ENCODE measurements at places on chromosomes 1 and 21.

GRCh38 chr1:29934255-29934772 is 698.0 kb downstream of the PTPRU start:
- no peak for DNase-seq

DNA sequence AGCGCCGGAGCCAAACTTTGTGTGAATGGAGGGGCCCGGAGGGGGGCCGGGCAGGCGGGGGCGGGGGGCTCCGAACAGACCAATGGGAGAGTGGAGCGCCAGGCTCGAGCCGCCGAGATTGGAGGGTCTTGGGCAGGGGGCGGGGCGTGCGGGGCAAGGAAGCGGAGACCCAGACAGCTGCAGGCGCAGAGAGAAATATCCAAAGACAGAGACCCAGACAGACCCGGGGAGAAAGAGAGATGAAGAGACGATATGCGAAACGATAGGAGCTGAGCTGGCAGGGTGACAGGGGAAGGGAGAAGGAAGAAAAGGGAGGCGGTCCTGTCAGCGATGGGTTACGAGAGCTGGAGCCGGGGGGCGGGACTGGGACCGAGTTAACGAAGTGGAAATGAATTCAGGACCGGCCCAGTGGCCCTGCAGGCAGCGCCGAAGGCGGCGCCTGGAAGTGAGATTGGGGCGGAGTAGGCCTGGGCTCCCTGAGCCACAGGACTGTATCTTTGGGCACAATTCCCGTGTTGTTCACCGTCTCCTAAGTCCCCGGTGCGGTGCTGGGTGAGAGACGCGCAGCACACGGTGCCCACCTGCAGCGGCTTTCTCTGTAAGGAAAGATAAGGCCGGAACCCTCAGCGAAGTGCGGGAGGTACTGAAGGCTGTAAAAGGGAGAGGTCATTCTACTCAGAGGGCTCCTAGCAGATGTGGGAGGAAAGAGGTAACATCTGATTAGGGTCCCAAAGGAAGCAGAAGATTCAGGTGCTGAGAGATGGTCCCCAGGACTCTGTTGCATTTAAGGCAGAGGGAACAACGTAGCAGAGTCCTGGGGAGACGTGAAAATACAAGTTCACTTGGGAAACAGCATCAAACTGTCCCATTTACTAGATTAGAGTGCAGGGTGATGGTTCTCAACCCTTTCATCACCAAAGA is 543 bp upstream of the KCNJ10 start:
- DNase-seq = peak; percentile 33

DNA sequence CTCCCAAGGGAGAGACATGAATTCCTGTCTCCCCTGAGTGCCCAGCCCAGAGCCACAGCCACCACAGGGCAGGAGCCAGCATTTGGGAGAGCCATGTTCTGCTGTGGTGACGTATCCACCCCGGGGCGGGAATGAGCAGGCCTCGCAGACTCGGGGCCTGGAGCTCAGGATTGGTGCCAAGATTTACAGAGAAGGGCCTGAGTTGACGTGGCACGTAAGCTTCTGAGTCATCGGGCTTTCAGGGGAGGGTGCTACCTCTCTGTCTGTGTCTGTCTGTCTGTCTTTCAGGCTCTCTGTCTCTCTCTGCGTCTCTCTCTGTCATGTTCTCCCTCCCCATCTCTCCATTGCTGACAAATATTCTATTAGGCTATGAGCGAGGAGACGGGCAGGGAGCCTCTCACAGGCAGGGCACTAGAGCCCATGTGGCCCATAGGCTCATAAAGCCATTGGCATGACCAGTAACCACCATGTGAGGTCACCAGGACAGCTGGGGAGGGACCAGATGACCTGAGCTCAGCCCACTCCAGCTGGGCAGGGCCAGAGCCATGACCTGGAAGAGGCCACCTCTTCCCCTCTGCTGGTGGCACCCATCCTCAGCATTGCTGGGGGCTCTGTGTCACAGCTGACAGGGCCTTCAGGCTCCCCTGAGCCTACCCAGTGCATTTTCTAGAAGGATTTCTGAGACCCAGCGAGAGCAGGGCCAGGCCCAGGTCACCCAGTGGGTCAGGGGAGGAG is 300.0 kb upstream of the VAMP3 start:
- DNase-seq = no peak

GRCh38 chr1:55445416-55445815 is 230.3 kb upstream of the USP24 start:
- DNase-seq = no peak

GRCh38 chr1:109084563-109085517 is 5.7 kb upstream of the TMEM167B start:
- DNase-seq = no peak

DNA sequence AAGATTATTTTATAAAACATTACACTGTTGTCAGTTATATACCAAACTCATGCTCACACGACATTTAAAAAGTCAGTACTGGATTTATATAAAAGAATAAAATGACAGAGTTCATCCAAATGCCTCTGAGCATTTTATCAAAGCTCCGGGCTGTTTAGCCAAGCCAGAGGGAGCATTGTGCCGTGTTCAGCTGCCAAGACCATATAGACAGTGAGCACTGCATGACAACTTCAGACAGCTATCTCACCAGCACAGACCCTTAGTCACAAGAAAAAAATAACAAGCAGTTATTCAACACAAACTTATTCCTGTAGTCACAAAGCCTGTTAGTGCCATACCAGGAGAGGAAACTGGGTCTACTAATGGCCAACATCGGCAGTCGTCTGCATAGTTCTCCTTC is 88.0 kb upstream of the PBX1 start:
- DNase-seq = no peak

- DNase-seq = no peak
These were observed 297.6 kb upstream of the ADGRL4 start for GRCh38 chr1:79304131-79304530.

DNA sequence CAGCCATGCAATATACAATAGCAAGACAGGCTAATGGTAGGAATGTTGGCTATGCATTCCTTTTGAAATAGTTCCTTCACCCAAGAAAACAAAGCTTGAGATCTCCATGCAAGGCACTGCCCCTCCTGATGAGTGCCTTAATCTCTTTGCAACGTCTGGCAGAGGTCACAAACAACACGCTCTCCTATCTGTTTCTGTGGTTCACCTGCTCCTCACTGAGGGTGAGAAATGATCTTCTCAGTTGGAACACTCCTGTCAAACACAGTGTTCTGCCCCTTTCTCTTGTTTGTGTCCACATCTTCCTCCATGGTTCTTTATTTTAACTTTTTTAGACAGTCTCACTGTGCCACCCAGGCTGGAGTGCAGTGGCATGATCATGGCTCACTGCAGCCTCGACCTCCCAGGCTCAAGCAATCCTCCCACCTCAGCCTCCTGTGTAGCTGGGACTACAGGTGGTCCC is 21.2 kb upstream of the XPR1 start:
- DNase-seq = no peak

DNA sequence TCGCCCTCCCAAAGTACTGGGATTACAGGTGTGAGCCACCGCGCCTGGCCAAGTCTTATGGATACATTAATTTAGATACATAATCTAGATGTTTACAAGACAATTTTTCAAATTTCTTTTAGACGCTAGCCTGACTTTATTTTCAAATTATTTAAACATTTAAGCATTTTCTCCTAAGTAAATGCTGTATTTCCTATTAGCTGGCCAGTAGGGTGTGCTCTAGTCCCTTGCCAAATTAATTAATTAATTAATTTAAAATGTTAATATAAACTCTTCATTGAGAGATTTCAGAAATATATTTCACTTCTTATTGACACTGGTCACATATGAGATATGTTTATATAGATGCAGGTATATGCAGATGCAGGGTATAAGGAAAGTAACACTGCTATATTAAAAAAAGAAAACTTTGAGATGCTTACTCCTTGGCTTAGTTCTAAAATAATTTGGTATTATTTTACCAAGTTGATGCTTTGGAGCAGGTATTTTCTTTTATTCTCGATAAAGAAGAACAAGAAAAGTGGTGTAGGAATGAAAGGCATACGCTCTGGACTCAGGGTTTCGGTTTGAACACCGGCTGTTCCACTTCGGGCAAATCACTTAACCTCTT is 5.2 kb upstream of the ERRFI1 start:
- DNase-seq = no peak

- no peak for DNase-seq
These were observed 163.2 kb downstream of the FMN2 start for GRCh38 chr1:240254778-240255291.

- no peak for DNase-seq
These were observed 23.1 kb upstream of the SLC27A3 start for GRCh38 chr1:153752072-153752471.

GRCh38 chr1:62265956-62266935 is 53.0 kb downstream of the KANK4 start:
- no peak for DNase-seq

DNA sequence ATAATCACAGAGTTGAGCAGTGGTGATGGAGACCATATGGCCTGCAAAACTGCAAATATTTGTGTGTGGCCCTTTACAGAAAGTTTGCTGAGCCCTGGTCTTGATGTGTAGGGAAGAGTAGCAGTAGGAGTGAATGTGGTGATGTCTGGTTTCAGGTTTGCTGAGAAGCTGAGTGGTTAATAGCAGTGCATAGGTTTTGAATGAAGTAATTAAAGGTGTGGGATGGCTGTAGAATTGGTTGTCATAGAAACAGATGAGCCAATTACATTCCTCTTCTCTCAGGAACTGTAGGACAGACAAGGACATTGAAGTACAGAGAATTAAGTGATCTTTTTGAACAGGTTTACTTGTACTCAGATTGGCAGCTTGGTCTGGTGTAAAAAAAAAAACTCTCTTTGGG is 37.4 kb downstream of the PRDM2 start:
- no peak for DNase-seq

DNA sequence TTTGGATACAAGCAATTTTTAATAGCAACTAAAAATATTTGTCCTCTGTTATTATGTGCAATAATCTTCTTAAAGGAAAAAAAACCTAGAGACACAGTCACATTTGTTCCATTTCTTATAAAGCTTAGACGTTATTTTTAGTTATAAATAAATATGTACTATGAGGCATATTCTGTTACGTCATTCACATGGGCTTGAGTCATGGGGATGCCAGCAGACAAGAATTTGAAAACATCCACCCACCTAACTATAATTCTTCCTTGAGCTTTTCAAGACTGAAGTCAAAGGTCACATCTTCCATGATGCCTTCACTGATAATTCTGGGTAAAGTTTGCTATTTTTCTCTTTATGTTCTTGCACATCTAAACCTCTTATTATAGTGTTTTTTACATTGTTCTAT is 268.8 kb downstream of the KCTD3 start:
- DNase-seq = no peak

DNA sequence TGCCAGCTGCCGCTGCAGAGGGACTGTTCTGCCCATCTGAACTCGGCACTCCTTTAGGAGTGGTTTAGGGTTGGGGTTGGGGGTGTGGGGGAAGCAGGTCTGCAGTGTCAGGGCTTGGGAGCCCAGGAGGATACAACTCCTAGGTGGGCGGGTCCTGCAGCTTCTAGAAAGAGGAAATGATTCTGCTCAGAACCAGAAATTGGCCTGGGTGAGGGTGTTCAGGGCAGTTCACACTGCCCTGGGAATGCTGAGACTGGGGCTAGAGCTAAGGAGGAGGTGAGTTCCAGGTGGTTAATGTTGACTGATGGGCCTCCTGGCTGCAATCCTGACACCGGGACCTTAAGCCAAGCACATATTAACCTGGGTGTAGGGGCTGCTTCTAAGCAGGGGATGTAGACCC is 4.8 kb upstream of the SLC26A9 start:
- no peak for DNase-seq

DNA sequence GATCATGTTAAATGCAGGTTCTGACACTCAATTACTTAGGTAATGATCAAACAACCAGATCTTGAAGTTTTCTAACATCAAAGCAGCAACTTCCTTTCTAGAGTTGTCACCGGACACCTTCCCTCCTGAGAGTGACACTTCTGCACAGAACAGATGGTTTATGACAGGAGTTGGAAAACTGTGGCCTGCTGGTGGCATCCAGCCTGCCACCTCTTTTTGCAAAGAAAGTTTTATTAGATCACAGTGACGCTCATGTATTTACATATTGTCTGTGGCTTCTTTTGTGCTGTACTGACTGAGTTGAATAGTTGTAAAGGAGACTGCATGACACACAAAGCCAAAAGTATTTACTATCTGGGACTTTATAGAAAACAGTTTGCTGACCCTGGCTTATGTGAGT is 28.3 kb downstream of the DDR2 start:
- no peak for DNase-seq

GRCh38 chr1:164704954-164705353 is 146.0 kb downstream of the PBX1 start:
- no peak for DNase-seq

DNA sequence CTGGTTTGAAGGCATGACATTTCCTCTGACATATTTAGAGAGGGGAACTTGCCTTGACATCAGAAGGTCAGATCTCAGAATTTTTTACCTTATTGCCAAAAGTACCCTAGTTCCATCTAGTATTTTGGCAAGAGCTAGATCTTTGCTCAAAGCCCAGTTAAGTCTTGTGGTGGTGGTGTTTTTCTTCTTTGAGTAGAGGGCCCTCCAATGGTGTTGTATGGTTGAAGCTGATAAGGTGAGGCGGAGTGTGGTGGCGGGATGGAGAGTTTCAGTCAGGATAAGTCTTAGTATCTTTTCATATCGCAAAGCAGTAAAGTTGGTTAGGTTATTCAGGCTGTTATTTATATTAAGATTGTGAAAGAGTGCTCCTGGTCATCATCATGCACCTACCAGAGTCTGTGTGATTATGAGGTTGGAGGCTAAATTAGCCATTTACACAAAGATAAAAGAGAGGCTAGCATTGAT is 20.1 kb upstream of the MACF1 start:
- no peak for DNase-seq

DNA sequence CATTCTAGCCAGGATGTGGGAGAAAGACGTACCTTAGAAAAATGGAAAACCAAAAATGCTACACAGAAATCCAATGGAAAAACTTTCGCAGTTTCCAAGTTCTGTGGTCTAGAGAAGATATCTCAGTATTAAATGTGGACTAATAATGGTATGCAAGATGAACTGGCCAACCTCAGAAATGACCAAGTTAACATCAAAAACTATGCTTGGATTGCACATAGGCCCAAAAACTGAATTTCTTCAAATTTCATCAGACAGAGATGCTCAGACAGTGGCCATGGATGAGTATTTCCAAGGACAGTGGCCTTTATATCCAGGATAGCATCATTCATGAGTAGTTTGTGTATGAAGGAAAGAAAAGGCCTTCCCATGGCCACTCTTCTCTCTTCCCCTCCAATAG is 132.2 kb downstream of the TIAM1 start:
- DNase-seq = no peak

DNA sequence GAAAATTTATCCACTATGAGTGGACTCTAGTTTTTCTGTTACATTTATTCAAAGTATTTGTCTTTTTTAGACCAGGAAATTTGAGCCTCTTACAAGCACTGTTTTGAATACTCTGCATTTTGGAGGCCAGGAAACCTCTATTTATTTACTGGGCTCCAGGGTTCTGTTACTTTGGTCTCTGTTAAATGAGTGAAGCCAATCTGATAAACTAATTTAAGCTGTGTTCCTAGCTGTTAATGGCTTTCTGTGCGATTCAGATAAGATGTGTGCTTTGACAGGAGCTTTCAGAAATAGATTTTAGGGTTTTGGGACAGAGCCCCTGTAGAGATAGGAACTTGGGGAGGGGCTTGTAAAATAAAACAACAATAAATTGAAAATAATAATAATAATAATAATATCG is 23.9 kb downstream of the ACKR1 start:
- no peak for DNase-seq
